ENCODE measurements at places on chromosomes 12 and 14.

- DNase-seq = no peak
These were observed 128.9 kb upstream of the SOX5 start for GRCh38 chr12:24078318-24078765.

- no peak for DNase-seq
These were observed 104.2 kb upstream of the ABCD2 start for GRCh38 chr12:39723831-39724230.

- DNase-seq = no peak
These were observed 11.8 kb upstream of the NUAK1 start for GRCh38 chr12:106150555-106150954.

- no peak for DNase-seq
These were observed 3.6 kb upstream of the PALS1 start for GRCh38 chr14:67237591-67237990.

- no peak for DNase-seq
These were observed 43.2 kb upstream of the TUNAR start for GRCh38 chr14:95833429-95833828.

GRCh38 chr12:130835436-130835835 lies 3.6 kb downstream of the STX2 start:
- DNase-seq = no peak

GRCh38 chr14:54348923-54349620 lies 47.7 kb upstream of the CDKN3 start:
- no peak for DNase-seq

GRCh38 chr12:120887253-120888043 lies 16.7 kb downstream of the SPPL3 start:
- DNase-seq = no peak

- no peak for DNase-seq
These were observed 466.9 kb upstream of the STXBP6 start for GRCh38 chr14:25516838-25517237.

DNA sequence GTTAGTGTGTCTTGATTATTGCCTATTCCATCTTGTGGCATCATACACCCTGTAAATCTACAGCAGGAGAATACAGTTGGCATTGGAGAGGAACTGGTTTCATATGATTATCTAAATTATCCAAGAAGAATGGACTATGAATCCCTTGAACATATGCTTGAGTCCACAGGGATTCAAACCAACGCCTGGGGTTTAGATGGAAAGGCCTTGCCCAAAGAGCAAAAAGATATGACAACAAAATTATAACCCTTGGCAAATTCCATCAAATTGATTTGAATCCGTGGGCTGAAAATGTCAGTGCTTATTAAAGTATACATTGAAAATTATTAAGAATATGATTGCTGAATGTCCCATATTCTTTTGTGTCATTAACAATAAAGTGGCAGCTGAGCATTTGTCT lies 108.2 kb downstream of the PDE3A start:
- no peak for DNase-seq

DNA sequence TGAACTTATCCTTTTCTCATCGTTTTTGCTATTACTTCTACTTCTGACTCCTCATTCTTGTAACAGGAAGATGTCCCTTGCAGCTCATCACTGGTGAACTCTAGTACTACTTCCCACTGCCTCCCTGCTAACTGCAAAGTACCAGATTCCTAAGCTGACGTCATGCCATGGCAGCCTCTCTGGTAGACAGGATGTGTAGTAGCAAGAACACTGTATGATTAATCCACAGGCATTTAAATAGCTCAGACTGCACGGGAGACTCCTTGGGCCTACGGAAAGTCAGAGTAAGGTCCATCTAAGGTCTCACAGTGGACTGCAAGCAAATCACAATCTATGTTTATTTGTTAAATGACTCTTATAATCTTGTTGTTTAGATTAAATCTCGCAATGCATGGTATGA lies 43.5 kb downstream of the DNAI7 start:
- DNase-seq = no peak

- DNase-seq = no peak
These were observed 17.7 kb upstream of the TSPAN11 start for GRCh38 chr12:30908722-30909348.

- DNase-seq = no peak
These were observed 21.4 kb downstream of the B4GALNT3 start for GRCh38 chr12:480831-481816.

GRCh38 chr14:57182760-57183503 lies 85.8 kb downstream of the EXOC5 start:
- DNase-seq = peak; percentile 64

GRCh38 chr12:122836027-122836921 lies 1.0 kb downstream of the HIP1R start:
- DNase-seq = no peak

- DNase-seq = no peak
These were observed 236.2 kb upstream of the FBXO33 start for GRCh38 chr14:39668449-39668848.

DNA sequence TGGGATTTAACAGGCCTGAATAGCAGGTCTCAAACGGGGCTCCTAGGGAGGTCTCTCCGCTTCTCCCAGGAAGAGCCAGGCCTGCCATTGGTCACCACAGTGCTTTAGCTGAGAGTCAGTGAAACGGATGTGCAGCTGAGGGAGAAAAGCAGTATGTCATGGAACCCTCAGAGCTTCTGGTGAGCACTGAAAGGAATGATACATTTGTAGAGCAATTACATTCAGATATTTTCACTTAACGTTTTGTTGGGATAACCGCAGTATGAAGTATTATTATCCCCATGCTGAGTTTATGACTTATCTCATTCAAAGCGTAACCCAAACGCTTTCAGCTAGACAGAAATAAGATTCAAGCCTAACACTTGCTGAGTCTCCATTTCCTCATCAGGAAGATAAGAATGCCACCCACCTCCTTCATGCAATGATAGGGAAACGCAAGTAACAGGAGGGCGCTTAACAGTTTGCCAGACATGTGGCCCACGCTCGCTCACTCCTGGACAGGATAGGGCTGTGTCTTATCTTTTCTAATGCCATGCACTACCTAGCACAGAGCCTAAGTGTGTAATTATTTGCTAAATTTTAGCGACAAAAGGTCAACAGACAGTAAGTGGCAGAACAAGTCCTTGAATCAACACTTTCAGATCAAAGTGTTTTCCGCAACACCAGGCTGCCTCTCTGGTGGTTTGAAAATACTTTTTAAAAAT lies 28.2 kb downstream of the DAD1 start:
- DNase-seq = no peak

GRCh38 chr12:55658635-55659391 lies 22.1 kb downstream of the OR10P1 start:
- DNase-seq = no peak

- no peak for DNase-seq
These were observed 7.7 kb downstream of the OXA1L start for GRCh38 chr14:22774011-22774706.

DNA sequence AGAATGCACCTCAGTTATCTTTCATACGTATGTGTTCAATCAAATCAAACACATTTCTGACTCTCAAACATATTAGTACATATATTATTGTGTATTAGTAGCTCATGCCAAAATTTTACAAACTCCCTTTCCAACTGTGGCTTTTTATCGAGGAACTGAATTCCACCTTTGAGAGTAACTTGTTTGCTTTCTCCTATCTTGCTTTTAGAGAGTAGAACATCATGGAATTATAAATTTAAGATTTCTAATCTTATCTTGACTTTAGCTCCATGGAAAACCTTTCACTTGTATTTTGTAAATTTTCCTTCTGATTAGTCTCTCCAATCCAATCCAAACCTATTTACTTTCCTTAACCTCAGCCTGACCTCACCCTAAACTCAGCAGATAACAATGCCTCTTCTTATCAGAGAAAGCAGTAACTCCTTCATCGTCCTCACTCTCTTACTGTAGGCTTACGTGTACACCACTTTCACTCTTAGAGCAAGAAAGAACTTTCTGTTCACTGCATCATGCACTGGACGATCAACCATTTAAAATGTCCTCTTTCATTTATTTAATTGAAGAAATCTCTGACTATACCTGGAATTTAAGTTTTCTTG lies 164.5 kb downstream of the TMTC3 start:
- DNase-seq = no peak

DNA sequence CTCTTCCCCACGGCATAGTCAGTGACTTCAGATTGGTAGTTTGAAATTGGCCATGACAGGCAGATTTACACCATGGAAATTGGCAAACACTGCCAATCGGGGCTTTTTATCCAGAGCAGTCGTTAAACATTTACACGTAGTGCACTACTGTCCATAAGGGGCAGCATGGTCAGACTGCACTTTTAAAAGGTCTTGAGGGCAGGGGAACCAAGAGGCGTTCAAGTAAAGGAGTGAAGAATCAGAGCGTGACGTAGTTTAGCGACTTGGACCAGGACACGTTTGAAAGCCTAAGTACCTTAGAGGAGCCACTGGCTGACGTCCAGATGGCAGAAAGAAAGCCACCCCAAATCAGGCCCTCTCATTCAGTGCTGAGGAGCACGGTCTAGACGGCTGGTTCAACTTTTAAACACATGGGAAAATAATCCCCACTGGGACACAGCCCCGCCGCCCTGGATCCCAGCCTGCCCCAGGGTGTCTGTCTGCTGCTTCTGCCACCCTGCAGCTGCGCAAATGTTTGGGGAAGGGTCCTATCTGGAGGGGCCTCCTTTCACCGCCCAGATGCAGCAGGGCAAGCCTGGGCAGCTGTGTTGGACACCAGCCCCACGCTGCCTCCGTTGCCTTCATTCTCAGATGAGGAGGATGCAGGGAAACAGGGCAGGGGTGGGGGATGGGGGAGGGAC lies 52.5 kb upstream of the PPP2R5C start:
- DNase-seq = no peak

- no peak for DNase-seq
These were observed 677.4 kb upstream of the TMEM132C start for GRCh38 chr12:127589541-127589940.

GRCh38 chr12:27614866-27615265 lies 81.4 kb upstream of the REP15 start:
- no peak for DNase-seq

- no peak for DNase-seq
These were observed 74.6 kb downstream of the SLC38A4 start for GRCh38 chr12:46751173-46751572.

DNA sequence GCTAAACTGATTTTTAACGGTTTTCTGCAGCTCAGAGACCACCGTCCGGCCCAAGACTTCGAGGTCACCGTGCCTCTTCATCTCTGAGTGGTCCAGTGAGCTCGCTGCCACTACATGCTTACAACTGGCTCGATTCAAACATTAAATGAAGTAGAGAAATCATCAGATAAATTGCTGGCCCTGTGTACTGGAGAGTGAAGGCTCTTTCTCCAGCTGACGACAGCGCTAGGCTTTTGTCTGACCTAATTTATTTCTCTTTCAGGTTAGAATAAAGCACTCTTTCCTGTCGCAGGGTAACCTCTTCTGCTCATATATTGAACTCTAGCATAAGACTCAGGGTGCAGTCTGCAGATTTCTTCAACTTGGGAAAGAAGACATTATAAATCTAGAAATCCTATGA lies 6.4 kb downstream of the BCL11B start:
- DNase-seq = no peak

DNA sequence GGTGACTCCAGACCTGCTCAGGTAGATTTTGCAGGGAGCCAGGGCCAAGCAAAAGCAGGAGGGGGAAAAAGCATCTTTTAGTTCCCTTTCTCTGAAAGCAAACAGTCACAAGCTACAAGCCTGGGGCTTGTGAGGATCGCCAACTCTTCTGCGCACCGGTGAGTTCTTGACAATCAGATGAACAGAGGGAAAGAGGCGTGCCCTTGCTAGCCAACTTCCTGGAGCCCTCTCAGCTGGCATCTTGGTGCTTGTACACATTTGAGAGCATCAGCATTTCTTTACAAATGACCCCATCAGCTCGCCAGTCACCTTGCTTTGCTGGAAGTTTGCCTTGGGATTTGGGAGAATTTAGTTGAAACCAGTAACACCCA lies 55.5 kb downstream of the ZNF664 start:
- no peak for DNase-seq

DNA sequence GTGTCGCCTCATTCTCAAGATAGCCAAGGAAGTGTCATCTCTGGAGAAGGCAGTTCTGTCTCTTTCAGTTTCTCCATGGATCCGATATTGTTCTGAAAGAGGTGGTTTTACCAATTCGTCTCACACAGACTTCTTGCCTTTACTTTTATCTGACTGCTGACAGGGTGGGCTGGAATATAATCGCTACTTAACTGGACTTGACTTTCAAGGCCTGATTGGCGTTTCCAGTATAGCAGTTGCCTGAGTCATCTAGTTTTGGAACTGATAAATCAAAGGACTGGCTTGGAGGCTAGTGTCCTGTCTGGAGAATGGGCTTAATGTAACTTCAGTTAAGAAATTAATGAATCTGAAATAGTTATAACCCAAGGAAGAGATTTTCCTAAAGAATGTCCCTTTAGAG lies 21.6 kb downstream of the PRKCH start:
- no peak for DNase-seq

GRCh38 chr14:105218611-105219010 lies 29.7 kb upstream of the BTBD6 start:
- DNase-seq = no peak

- DNase-seq = no peak
These were observed 83.3 kb upstream of the HIF1A start for GRCh38 chr14:61611880-61612630.

GRCh38 chr12:49017891-49018260 lies 700 bp downstream of the PRKAG1 start:
- DNase-seq = no peak
